Fibroblast of skin of left quadriceps (primary cell): ENCODE measurements at places on chromosomes 3 and 15.

DNA sequence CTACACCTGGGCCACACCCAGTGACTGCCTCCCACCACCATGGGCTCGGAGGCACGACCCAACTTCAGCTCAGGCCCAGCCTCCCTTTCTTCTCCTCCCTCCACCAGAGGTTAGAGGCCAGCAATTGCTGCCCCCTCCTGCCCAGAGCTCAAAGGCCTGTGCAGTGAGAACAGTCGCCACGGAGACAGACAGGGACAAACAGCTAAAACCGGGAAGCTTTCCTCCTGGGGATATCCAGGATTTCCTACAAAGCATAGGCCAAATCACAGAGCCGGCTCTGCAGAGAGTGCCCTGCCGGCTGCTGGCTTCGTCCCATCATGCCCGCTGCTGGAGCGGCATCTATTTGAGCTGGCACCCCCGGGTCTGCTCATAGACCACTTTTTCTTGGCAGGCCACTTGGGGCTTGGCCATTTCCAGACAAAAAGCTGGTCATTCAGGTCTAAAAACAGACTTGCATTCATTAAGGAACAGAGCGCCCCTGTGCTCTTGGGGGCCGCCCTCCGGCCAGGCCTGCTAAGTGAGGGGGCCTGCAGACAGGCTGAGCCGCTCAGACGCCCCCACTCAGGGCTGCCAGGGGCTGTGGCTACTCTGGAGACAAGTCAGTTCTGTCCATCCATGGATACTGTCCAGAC lies 17.5 kb downstream of the GRAMD2A start:
- DNase-seq: no peak

GRCh38 chr3:183277260-183277659 lies 24.2 kb downstream of the B3GNT5 start:
- DNase-seq: no peak

- no peak for DNase-seq
Observed at GRCh38 chr3:82736696-82737277, 975.3 kb upstream of the GBE1 start.

- DNase-seq: no peak
Observed at GRCh38 chr3:46947546-46947901, 29.0 kb downstream of the CCDC12 start.

DNA sequence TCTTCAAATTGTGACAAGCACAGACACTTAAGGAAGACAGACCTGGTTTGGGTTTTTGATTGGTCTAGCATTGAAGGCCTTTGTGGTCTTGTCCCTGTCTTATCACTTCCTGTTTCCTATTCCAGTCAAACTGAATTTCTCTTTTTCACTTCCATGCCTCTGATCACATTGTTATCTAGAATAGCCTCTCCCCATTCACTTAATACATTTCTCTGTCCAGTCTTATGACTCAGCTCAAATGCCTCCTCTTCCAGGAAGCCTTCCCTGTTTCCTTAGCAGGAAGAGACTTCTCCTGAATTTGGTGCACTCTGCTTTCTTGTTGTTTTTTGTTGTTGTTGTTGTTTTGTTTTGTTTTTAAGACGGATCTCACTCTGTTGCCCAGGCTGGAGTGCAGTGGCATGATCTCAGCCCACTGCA lies 45.5 kb downstream of the LIMD1 start:
- DNase-seq: no peak

- DNase-seq: no peak
Observed at GRCh38 chr3:12501360-12502020, 17.2 kb downstream of the TSEN2 start.
